Activated effector memory CD4-positive, alpha-beta T cell treated with anti-CD3 and anti-CD28 coated beads, Interleukin-2, amount 50 U/mL, for 16 hours (primary cell): ENCODE measurements at places on chromosomes 12 and 14.

- DNase-seq = no peak
These were observed 1.3 kb downstream of the R3HDM2 start for GRCh38 chr12:57429473-57430111.

DNA sequence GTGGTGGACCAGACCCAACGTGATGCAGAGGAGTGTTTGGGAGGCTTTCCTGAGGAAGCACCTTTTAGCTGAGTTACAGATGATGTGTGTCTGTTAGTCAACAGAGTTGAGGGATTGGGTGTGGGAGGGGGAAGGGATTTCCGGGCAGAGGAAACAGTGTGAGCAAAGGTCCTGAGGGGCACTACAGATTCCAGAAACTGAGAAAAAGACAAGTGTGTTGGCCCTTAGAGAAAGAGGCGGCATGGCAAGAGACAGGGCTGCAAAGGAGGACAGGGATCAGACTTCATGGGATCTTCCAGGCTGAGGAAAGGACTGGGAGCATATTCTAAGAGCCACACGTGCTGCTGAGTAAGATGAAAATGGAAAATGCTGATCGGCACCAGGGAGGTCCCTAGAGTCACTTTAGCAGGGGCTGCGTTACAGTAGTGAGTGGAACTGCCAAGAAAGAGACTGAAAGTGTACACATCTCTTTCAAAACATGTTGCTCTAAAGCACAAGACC lies 9.4 kb upstream of the RPS6KL1 start:
- DNase-seq = no peak

DNA sequence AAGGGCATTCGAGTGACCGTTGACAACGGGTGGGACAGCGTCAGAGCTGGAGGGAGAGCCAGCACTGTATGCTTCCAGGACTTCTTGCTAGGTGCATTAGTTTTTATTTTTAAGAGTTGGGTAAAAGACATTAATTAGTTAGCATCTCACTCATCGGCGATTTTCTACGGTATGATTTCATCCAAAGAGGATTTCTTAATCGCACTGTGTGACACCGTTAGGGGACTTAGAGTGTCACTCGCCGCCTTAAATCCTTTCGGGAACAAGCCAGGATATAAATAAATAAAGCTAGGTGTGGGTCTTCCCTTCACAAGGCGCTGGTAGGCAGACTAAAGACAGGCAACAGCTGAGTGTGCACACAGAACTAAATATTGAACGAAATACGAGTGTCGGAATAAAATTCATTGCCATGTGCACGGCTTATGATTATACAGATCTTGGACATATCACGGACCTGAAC lies 869 bp upstream of the NOVA1 start:
- no peak for DNase-seq

DNA sequence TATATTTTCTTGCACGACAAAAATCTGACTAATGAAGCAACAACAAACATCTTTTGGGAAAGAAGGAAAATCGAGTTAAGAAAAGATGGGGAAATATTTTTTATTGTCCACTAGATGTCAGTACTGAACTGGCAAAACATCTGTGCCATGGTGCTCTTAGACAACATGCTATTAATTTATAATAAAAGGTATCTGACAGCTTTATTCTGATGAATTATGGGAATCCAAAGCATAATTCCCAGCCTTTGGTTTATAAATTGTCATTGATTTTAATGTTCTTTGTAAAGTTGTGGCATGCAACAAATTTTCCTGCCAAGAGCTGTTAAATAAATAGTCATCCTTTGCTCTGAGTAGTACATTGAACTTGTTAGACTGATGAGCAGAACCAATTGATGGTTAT lies 231.2 kb downstream of the ETNK1 start:
- DNase-seq = no peak
